ENCODE measurements at places on chromosomes 13 and 19.

DNA sequence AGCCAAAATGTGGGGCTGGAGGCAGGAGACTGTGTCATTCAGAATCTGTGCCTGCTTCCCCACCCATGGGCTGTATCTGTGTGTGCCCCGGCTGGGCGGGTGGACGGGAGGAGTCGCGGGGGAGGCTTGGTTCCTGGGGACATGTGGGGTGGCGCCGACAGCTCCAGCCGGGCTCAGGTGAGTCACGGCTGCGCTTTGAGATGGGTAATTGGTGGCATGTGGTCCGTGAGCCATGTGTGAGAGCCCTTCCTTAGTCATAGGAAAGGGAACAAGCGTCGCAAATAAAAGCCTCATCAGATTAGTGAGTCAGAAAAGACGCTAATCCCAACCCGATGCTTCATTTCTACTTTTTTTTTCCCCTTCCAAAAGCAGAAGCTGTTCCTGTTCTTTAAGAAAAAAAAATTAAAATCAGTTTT, 118.6 kb upstream of the ZNF536 start:
- no peak for DNase-seq

- no peak for DNase-seq
These were observed 1.7 kb upstream of the ELANE start for GRCh38 chr19:850221-850978.

DNA sequence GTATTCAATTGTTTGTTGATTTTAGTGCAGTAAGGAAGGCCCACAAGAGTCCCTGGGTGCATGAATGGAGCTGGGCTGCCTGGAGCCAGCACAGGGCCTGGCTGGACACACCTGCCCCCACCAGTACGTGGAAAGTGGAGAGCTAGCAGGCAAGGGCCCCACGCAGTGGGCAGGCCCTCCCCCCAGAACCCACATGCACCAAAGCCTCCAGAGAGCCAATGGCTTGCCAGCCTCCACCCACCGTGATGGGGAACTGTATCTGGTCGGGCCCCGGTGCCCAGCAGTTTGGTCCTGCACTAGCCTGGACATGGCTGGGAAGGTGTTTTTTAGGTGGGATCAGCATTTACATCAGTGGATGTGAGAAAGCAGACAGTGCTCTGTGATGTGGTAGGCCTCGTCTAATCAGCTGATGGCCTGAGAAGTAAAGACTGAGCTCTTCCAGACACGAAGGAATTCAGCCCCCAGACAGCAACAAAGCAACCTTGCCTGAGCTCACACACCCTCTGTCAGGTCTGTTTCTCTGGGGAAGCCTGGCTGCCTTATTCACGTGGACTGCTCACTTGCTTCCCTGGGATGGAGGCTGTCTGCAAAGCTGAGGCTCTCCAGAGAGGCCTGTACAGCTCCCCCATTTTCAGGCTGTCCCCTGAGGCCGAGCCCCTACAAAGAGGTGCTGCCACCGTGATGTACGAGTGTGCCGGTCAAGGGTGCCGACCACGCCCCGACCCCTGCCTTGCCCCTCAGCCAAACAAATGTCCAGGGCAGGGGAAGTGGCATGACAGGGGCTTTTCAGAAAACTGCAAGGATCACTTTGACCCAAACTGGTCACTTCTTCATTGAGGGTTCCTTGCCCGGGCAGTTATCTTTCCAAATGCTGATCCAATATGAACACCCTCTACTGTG, 27.5 kb downstream of the RAB20 start:
- no peak for DNase-seq

DNA sequence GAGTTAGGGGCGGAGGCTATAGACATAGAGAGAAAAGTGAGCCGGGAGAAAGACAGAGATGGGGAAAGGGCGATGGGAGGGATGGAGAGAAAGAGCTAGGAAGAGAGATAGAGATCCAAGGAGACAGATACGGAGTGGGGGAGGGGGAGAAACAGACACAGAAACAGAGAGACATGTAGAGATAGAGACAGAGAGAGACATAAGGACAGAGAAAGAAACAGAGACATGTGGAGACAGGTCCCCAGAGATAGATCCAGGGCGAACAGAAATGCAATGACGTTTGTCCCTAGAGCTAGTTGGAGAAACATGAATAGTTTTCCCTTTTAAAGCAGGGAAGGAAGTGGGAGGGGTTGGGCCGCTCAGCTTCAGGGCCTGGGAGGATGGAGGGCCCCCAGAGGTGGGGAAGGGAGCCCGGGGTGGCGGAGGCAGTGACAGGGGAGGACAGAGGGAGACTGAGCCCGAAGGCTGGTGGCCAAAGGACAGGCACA, 4.6 kb downstream of the PPP1R14A start:
- DNase-seq = no peak

DNA sequence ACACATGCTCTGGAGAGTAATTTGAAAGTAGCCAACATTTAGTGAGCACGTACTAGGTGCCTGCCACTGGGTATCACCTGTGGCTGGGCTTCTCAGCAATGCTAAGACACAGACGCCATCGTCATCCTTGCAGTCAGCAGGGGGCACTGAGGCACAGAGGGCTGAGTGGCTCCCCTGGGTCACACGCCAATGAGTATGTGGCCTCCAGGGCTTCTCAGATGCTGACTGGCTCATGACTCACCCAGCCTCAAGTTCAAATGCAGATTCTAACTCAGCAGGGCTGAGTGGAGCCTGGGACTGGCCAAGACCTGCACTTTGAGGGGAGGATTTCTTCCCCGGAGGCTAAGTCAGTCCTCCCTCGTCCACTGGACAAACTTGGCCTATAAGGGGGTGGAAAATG, 115.1 kb upstream of the CACNA1A start:
- DNase-seq = no peak

DNA sequence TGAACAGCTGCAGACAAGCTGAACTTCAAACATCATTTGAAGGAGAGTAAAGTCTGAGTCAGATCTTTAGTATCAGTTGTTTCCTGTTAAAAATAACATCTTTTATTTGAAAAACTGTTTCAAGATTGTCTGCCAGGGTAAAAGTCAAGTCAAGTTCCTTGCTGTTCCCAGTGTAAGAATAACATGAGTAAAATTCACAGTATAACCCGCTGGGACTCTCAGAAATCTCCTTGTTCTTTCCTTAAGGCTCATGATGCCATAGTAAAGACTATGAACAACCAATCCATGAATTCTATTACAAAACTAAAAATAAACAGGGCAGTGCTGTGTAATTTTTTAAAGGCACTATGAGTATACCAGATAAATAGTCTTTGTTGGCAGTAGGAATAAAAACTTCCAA, 112.9 kb downstream of the IRS2 start:
- DNase-seq = no peak

DNA sequence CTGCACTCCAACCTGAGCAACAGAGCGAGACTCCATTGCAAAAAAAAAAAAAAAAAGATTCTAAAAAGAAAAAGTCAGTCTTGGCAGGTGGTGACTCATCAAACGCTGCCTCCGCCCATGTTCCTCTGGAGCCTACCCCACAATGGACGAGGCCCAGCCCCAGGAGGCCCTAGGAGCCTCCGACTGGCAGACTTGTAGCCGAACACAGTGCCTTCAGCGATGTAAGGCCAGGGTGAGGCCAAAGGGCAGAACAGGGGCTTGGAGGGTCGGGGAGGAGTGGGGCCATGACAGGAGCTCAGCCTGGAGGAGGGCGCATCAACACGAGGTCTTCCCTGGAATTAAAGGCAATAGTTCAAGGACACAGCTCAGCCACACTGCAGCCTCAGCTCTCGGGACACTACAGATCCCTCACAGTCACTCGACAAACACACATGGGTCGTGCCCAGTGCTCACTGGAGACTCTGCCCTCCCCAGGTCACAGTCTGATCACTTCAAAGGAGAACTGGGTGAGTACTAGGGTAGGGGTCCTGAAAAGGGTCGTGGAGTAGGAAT, 5.1 kb downstream of the USE1 start:
- no peak for DNase-seq

DNA sequence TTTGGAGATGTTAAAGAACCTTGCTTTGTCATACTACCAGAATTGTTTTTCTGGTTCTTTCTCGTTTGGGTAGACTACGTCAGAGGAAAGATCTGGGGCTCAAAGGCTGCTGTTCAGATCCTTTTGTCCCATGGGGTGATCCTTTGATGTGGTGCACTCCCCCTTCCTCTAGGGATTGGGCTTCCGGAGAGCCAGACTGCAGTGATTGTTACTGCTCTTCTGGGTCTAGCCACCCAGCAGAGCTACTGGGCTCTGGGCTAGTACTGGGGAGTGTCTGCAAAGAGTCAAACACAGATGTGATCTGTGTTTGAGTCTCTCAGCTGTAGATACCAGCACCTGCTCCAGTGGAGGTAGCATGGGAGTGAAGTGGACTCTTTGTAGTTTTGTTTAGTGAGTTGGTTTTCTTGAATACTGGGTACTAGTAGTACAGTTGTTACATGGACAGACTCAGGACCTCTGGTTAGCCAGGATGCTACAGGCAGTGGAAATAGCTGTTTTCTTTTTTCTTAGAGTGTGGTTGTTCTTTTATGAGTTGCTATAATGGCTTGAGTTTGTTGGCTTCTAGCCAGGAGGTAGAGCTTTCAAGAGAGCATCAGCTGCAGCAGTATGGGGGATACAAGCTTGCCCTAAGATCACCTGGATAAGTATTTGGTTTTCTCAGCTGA, 34.4 kb downstream of the DNAJC15 start:
- peak; percentile 25 for DNase-seq

GRCh38 chr13:111893607-111894443, 173.1 kb upstream of the SOX1 start:
- no peak for DNase-seq

DNA sequence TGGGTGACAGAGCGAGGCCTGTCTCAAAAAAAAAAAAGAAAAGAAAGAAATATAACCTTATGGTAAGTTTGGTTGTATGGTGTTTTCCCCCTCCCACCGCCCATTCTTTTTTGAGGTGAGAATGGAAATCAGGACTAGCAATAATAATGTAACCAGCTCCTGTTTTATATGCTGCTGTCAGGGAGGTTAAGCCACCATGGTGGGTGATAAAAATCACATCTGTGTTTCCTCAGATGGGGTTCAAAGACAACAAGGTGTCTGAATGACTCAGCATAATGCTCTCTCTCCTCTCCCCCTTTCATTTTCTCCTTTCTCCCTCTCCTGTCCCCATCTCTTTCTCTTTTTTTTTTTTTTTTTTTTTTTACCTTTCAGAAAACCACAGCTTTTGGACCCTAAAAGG, 28.3 kb upstream of the GARRE1 start:
- no peak for DNase-seq

DNA sequence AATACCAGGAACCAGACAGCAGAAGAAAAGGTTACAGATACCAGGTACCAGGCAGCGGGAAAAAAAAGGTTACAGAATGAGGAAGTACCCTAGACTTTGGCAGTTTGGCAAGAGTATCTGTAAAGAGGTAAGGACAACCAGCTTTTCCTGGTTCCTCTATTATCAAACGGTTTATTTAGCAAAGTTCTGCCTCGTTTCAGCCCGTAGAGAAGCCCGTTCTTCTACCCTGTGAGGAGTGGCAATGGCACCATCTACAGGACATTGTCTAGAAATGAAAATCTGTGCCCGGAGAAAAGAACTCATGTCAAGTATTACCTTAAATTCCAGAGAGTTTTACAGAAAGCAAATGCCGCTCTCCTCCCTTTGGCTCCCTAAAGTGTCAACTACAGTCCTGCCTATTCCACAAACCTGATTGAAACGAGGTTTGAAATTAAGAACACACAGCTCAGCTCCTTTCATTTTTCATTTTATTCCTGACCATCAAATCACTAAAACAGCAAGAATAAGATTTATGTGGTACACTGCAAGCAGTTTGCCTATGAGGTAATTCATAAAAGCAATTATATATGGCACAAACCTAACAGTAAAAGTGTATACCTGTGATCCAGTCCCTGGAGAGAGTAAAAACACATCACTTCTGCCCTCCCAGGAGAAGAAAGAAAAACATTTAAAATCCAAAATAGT, 226.3 kb downstream of the SLC7A1 start:
- DNase-seq = no peak

GRCh38 chr13:77904031-77904430, 14.6 kb downstream of the EDNRB start:
- DNase-seq = no peak

GRCh38 chr19:4415352-4415751, 12.9 kb downstream of the CHAF1A start:
- no peak for DNase-seq

DNA sequence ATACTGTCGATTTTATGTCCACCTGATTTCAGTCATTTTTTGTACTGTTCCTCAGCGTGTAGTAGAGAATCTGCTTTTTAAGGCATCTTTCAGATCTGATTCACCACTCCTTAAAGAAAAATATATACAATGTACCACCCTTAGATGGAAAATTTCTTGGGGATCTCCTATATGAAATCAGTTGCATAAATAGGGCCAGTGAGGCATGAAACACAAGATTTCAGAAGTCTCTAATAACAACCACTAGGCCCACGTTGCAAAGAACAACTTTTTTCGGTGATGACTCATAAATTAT, 1.4 kb downstream of the USP12 start:
- DNase-seq = no peak

- DNase-seq = no peak
These were observed 45.8 kb downstream of the RUBCNL start for GRCh38 chr13:46341112-46341711.

DNA sequence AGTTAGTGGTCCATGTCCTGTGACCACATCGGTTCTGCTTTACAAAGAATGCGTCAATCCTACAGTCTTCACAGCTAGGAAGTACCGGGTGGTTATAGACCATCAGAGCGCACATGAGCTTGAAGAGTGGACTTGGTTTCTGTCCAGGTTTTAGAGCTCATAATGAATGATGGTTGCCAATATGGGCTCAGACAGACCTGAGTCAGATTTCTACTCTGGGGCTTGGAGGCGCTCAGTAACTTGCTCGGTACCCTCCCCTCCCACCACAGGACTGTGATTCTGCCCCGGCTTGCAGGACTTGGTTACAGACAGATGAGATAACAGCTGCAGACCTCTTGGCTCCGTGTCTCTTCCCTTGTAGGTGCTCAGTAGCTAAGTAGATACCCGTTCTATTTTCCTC, 284.7 kb downstream of the TSHZ3 start:
- no peak for DNase-seq

GRCh38 chr13:99191336-99191899, 9.2 kb upstream of the UBAC2 start:
- no peak for DNase-seq

DNA sequence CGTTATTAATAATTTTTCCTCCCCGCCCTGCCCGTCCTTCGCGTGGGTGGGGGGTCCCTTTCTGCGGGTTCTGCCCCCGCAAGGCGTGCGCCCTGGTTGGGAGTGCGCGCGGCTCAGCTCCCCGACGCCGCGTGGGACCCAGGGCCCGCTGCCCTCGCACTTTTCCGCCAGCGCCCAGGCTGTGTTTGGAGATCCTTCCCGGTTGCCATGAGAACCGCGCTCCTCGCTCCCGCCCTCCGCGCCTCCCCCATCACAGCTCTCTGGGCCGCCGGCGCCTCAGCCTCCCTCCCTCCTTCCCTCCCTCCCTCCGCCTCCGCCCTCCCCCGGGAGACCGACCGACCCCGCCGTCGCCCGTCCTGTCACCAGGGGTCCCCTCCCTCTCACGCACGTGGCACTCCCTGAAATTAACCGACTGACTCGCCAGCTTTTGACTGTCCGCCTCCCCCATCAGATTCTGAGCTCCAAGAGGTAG, 2.4 kb upstream of the SSBP4 start:
- peak; percentile 60 for DNase-seq

- DNase-seq = no peak
These were observed 696 bp downstream of the NUP58 start for GRCh38 chr13:25302121-25302520.

- DNase-seq = no peak
These were observed 34.8 kb upstream of the TPTE2 start for GRCh38 chr13:19596086-19596485.

Data from activated T-helper 1 cell treated with anti-CD3 and anti-CD28 coated beads, Interleukin-12 subunit alpha, Interleukin-12 subunit beta, Interleukin-2, Interleukin-4 antibody, amounts not matched to agents 30 ng/mL and 10 ng/mL and 1 ng/mL, durations not matched to agents 14 hours and 24 hours and 36 hours (primary cell).